ENCODE measurements at places on chromosomes 2 and 18.

DNA sequence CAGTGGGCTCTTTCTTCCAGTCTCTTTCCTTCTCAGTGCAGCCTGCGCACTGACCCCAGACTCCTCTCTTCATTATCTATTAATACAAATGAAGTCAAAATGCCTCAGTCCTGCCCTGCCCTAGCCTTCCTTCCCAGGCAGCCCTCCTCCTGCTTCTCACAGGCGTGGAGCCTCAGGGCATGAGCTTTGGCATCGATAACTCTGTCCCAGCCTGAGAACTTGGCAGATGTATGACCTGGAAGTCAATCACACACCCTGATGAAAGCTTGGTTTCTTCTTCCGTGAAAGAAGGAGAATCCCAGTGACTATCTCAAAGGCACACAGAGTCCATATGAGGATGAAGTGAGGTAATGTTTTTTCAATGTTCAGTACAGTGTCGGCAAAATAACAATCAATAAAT is 600.7 kb upstream of the ID2 start:
- no peak for DNase-seq

DNA sequence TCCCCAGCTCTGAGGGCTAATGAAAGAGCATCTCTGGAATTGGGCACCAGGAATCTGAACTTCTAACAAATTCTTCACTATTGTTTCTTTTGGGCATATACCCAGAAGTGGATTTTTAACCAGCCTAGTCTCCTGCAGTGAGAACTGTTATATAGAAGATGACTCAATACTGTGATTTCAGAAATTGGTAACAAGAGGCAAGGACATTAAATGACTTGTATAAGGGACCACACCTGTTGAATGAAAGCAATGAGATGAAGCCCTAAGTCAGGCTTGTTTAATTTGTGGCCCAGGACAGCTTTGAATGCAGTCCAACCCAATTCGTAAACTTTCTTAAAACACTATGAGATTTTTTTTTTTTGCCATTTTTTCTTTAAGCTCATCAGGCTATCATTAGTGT is 57.9 kb downstream of the EPC2 start:
- no peak for DNase-seq

DNA sequence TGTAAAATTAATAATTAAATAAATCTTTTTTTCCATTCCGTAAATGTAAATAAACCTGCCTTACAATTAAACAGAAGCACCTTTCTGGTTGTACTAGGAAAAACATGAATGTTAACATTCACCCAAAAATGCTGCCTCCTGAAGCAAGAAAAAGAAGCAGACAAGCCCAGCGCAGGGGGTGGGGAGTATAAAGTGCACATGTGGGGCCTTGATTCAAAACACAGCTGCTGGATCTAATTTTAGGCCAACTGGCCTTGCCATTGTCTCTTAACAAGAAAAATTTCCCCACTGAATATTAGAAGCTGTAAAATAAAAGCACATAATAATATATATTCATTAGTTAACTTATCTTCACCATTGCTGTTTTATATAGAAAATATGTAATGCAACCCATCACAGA is 28.3 kb downstream of the TCF4 start:
- DNase-seq = no peak

- DNase-seq = no peak
Observed at GRCh38 chr2:5465859-5466258, 226.3 kb upstream of the SOX11 start.

- DNase-seq = no peak
Observed at GRCh38 chr2:72603481-72603880, 222.4 kb downstream of the EXOC6B start.

DNA sequence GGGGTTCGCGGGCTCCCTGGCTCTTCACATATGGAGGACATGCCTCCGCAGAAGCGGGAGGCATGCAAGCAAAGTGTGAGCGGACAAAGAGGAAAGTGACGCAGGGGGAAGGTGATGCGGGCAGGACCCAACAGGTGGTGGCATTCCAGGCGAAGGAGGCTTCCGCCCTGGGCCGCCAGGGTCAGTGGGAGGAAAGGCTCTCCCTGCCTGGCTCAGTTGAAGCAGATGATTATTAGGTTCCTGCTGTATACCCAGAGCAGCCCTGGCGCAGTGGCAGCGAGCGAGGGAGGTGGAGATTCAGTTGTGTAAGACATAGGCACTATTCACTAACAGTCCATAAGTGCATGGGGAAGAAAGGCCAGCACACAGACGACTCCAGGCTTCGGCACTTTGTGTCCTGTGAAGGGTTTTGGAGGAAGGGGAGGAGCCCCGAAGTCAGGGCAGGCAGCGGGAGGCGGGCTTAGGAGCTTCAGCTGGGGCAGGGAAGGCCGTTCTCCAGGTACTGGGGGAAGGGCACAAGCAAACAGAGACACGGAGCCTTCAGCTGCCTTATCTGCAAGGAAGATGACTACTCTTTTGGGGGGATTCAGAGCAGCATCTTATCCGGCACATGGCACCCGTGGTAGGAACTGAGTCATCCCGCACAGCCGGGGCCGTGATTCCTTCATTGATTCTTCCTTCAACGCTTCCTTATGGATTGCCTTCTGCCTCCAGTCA is 89.8 kb downstream of the TGOLN2 start:
- no peak for DNase-seq

Measured in midbrain (tissue), 1 donor.